ENCODE measurements at places on chromosomes 2 and 18.

- no peak for DNase-seq
These were observed 257.3 kb downstream of the EPHA4 start for GRCh38 chr2:221314786-221315185.

- DNase-seq, result no peak
These were observed 101.4 kb downstream of the DYNAP start for GRCh38 chr18:54692463-54692862.

GRCh38 chr2:42113452-42113851 is 55.7 kb upstream of the EML4 start:
- no peak for DNase-seq

DNA sequence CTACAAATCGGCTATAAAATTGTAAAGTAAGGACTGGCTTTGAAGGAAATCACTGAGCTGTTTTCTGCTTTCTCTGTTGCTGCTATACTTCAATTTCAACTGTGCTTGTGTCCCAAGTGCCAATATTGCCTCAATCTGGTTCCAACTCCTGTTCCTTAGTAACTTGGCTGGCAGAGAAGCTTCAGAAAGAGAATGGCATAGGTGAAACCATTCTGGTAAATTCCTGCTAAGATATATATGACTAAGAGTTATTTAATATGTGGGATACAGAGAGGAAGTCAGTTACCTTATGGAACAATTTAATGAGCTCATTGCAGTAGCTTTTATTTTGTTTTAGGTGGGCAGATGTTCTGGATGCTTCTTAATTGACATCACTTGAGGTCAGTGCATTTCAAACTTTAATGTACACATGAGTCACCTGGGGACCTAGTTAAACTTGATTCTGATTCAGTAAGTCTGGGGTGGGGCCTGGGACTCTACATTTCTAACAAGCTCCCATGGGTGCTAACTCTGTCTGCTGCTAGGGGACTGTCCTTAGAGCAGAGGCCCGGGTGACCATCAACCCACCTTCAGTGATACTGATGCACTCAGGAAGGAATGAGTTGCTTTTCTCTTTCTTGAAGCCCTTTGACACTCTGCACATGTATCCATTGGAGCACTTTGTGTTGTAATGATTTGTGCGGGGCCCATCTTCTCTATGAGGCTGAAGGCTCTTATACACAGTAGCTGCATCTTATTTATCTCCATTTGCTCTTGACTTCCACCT is 47.6 kb downstream of the LIPG start:
- DNase-seq, result no peak

- no peak for DNase-seq
These were observed 150.6 kb downstream of the TMX3 start for GRCh38 chr18:68564351-68564750.

DNA sequence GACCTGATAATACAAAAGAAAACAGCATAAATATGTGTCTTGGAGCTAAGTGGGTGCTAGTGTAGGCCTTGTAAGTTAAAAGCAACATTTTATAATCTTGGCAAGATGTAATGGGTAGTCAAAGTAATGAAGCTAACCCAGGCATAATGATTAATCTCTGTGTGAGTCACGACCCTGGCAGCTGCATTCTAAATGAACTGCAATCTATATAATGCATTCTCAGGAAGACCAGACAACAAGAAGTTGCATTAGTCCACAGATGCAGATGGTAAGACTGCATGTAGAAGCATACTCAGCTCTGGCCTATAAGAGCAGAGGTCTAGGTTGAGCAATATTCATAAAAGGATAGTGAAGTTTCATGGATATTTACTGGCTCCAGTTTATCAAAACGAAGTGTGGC is 85.6 kb upstream of the ETAA1 start:
- DNase-seq, result no peak

- DNase-seq, result no peak
These were observed 291.2 kb downstream of the NEDD4L start for GRCh38 chr18:58335223-58335622.

GRCh38 chr18:22300665-22301636 is 116.8 kb downstream of the CTAGE1 start:
- peak; percentile 65 for DNase-seq

DNA sequence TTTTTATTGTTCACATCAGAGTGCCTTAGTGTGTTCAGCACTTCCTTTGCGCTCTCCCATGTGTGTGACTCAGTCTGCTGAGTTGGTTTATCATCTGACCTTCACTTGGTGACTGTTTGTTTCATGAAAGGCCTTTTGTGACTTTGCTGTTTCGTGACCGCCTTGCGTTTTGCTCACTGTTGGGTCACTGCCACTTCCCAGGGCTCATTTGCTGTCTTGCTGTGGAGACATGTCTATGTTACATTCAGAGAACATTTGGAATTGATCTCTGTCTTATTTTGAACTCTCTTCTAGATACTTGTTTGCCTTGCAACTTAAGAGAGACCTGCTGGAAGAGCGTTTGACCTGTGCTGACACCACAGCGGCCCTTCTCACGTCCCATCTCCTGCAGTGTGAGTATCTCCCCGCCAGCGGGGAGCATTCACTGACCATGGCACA is 54.7 kb downstream of the FARP2 start:
- no peak for DNase-seq

DNA sequence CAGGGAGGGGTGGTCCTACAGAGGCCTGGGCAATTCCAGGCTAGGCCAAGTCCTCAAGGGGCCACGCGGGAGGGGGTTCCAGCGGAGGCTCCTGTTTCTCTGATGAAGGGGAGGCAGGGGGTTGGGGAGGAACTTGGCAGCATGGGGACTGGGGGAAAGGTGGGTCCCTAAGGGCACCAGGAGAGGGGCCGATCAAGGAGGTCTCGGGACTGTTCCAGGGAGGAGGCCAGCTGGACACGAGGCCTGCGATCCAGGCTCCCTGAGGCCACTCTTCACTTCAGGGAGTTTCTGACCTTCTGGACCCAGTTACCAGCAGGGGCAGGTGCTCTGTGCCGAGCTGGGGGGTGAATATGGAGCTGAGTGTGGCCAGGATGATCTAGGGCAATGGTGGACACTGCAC is 71.5 kb downstream of the ASB1 start:
- DNase-seq, result no peak

DNA sequence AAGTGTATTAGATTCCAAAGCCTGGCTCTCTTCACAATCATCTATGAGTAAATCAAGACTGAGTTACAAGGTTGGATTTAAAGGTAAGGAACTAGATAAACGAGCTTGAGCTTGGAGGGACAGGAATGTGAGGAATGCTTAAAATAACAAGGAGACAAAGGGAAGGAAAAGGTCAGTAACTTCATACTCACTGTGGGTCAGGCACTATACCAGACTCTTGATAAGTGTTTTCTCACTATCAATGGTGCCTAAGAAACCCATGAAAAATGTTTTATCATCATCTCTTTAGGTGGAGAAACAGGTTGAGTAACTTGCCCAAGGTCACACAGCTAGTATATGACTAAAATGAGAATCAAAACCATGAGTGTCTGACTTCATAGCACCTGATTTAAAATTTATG is 212.1 kb downstream of the CDH2 start:
- no peak for DNase-seq

DNA sequence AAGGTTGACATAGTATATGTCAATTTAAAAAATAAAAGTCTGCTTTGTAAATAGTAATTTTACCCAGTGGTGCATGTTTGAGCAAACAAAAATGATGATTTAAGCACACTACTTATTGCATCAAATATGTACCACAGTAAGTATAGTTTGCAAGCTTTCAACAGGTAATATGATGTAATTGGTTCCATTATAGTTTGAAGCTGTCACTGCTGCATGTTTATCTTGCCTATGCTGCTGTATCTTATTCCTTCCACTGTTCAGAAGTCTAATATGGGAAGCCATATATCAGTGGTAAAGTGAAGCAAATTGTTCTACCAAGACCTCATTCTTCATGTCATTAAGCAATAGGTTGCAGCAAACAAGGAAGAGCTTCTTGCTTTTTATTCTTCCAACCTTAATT is 78.6 kb upstream of the CSRNP3 start:
- DNase-seq, result no peak

DNA sequence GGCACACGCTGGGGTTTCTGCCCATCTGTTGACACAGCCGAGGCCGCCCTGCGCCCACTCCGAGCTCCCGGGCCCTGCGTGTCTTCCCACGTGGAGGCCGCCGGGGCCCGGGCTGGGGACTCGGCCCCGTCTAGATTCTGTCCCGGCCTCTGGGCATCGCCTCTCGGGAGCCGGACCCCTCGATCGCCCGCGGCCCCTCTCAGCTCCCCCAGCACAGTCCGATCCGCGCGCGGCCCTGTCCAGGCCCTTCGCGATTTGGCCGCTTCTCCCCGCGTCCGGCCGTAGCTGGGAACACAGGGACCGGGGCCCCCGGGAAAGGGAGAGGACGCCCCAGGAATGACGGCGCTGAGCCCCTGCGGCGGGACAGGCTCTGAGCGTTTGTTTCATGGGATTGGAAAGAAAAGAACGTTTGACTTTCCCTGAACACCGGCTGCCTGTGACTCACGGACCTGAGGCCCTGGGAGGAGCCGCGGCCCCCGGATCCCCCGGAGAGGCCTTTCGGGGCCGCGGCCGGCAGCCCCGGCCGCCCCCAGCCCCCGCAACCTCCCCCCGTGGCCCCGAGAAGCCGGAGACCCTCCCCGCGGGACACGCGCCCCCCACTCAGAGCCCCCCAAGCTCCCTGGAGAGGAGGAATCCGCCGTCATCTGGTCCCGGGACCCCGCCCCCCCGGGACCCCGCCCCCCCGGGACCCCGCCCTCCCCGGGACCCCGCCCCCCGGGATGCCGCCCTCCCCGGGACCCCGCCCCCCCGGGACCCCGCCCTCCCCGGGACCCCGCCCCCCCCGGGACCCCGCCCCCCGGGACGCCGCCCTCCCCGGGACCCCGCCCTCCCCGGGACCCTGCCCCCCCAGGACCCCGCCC is 62.7 kb upstream of the CTDP1 start:
- no peak for DNase-seq

- no peak for DNase-seq
These were observed 70.8 kb upstream of the FSHR start for GRCh38 chr2:49225126-49225525.

DNA sequence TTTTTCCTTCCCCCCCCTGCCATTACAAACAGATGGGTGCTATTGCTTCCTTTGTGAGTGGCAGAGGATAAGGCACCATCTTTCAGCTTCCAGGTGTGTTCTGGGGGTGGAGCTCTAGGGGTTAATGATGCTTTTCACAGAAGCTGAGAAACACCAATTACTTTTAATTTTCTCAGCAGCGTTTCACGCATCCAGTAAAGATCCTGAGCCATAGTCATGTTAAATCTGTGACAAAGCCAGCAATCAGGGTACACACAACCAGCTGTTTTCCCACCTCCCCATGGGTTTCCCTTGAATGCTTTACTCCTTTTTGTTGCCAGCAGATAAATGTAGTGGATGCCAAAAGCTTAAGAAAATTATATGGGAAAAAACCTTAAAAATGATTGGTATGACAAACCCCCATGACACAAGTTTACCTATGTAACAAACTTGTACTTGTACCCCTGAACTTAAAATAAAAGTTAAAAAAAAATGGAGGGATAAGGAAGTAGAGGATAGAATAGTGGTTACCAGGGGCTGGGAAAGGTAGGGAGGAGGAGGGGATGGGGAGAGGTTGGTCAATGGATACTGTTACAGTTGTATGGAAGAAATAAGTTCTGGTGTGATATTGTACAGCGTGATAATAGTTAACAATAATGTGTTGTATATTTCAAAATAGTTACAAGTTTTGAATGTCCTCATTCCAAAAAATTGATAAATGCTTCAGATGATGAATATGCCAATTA is 70.0 kb downstream of the ACOXL start:
- no peak for DNase-seq

DNA sequence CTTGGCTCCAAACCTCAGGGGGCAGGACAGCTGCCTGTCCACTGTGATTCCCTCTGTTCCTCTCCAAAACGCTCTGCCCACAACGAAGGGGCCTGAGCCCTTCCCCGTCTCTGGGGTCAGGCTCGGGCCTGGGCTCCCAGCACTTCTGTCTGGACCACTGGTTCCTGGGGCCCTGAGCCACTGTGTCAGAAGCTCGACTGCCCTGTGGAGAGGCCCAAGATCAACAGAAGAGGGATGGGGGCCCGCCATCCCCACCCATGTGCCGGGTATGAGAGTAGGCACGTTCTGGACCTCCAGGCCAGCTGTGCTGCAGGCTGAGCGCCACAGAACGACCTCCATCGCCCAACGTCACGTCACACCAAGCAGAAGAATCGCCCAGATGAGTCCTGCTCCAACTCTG is 119.9 kb upstream of the HS6ST1 start:
- DNase-seq, result no peak

GRCh38 chr2:141200191-141200590 is 930.6 kb downstream of the LRP1B start:
- no peak for DNase-seq

- DNase-seq, result no peak
These were observed 171.9 kb downstream of the HRH4 start for GRCh38 chr18:24632158-24632988.

Data from Calu3 (cell line).